Anterior cingulate cortex (tissue), 58 donors: ENCODE measurements at places on chromosomes 16 and 17.

- no peak for DNase-seq
These were observed 62.6 kb downstream of the PLCG2 start for GRCh38 chr16:81841722-81842121.

GRCh38 chr16:2898831-2899563 lies 12.7 kb upstream of the FLYWCH1 start:
- DNase-seq, result no peak

- no peak for DNase-seq
These were observed 175.4 kb downstream of the AATF start for GRCh38 chr17:37123941-37124820.

- DNase-seq, result no peak
These were observed 53.2 kb downstream of the CPPED1 start for GRCh38 chr16:12750554-12750918.

DNA sequence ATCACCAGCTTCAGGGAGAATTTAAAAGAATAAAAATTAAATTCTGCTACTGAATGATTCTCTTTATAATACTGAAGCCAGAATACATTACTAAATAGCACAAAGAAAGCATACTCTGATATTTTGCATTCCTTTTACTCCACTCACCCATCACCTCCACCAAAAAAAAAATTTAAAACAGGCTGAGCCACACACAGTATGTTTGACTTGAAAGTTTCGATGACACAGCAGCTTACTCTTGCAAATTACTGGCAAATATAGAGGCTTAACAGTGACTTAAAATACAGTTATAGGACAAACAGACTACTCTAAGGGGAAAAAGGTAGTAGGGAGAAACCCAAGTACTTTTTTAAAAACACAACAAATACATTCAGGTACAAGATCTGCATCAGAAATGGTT lies 39.2 kb downstream of the GPATCH8 start:
- DNase-seq, result no peak

GRCh38 chr17:29124135-29124924 lies 55.9 kb downstream of the MYO18A start:
- DNase-seq, result no peak
